ENCODE measurements at places on chromosomes 2 and 18. TPM values are rescaled to one million over a fixed set of nuclear protein-coding genes. Genes with fewer than 3 reads are reported as not detected.

DNA sequence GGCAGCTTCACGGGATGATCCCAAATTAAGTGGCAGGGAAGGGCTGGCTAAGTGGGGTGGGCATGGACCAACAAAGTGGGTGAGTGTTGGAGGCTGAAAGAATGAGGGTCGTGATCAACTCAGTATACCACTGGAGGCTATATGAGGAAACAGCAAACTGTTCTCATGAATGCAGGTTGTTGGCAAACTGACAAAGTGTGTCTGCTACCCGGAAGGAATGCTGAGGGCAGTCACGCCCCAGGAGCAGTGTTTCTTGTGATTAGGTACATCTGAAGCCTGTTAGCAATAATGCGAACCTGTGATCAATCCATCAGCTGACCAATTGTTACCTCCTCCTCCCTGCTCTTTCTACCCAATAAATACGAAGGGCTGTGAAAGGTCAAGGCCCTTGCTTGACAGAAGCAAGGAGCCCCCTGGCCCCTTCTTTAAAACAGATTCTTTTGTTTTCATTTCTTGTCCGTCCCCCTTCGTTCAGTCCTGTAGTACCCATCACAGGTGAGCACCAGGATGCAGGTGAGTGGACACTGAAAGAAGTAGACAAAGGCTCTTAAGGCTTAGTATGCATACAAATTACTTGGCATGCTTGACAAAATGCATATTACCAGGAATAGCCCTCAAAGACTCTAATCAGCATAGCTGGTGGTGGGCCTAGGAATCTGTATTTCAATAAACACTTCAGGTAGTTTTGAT is 67.9 kb downstream of the LOXHD1 start:
- no peak overlapping the region for H3K4me3 ChIP-seq
- H3K27me3 ChIP-seq: no peaks in the 10 kb centered on the region
- DNase-seq: no peak
- no peaks in the 10 kb centered on the region for H3K4me1 ChIP-seq
- no peaks in the 10 kb centered on the region for H3K36me3 ChIP-seq
- H3K27ac ChIP-seq: no peak overlapping the region

DNA sequence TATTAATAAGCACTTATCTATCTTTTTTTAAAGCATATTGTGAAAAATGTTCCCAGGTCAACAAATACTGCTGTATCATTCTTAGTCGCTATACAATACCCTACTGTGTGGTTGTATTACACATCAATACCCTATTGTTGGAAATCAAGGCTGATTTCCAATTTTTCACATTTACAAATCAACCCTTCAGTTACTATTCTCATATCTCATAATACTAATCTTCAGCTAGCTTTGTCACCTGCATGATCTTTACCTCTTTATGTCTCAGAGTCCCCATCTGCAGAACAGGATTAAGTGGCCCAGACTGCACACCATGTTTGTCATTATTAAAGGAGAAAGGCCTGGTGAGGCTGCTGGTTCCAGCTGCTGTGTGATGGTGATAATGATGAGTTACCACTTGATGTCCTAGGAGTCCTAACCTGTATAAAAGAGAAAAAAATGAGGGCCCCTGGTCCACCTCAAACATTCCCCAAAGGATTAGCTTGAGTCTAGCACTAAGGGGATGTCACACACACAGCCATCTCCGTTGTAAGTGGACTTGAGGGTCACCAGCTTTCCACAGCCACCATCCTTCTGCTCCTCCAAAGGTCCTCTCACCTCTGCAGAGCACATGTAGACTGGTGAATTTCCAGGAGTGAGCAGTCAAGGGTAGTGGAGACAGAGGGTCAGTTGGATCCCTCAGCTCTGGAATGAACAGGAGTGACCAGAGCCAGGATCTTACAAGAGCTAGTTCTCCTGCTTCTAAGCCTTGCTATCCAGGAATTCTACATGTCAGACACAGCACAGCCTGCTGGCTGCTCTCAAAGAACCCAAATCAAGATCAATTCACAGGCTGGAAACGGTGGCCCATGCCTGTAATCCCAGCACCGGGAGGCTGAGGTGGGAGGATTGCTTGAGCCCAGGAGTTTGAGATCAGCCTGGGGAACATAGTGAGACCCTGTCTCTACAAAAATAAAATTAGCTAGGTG is 36.0 kb upstream of the BIN1 start:
- no peak overlapping the region for H3K4me3 ChIP-seq
- H3K36me3 ChIP-seq: no peaks in the 10 kb centered on the region
- no peak overlapping the region for H3K27ac ChIP-seq
- H3K4me1 ChIP-seq: peaks cover 10% of the 10 kb centered on the region

DNA sequence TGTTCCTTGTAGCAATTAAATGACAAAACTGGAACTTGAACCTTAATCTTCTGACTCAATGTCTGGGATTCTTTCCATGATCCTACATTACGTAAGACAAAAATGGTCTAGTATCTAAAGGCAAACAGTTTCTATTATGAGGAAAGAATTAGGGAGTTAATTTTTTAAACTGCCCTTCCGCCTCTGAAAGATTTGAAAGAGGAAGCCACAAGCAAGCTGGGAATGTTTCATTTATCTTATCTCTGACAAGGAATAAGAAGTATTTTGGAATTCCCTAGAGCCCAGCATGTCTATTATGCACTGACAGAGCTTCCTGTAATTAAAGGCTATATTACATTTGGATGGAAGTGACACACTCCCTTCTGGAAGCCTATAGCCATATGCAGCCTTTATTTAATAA is 558.8 kb upstream of the CDH2 start:
- no peak for DNase-seq
- H3K4me1 ChIP-seq: no peaks in the 10 kb centered on the region
- H3K4me3 ChIP-seq: no peak overlapping the region
- no peak overlapping the region for H3K27ac ChIP-seq

GRCh38 chr2:115652652-115653051 is 1210.2 kb downstream of the DPP10 start:
- no peaks in the 10 kb centered on the region for H3K36me3 ChIP-seq
- no peak for DNase-seq
- no peaks in the 10 kb centered on the region for H3K27me3 ChIP-seq
- no peak overlapping the region for H3K4me3 ChIP-seq

The KLHL29 gene
- 12.9 TPM for total RNA-seq

- DNase-seq: no peak
- no peaks in the 10 kb centered on the region for H3K4me1 ChIP-seq
- no peak overlapping the region for H3K4me3 ChIP-seq
- no peak overlapping the region for H3K27ac ChIP-seq
These were observed 37.8 kb downstream of the RDH14 start for GRCh38 chr2:18522484-18523146.

- DNase-seq: no peak
- H3K27me3 ChIP-seq: no peaks in the 10 kb centered on the region
- peak overlapping the region; percentile 72 for H3K27ac ChIP-seq
- H3K36me3 ChIP-seq: no peaks in the 10 kb centered on the region
- H3K4me3 ChIP-seq: no peak overlapping the region
These were observed 264.9 kb upstream of the EPAS1 start for GRCh38 chr2:46032161-46032813.

DNA sequence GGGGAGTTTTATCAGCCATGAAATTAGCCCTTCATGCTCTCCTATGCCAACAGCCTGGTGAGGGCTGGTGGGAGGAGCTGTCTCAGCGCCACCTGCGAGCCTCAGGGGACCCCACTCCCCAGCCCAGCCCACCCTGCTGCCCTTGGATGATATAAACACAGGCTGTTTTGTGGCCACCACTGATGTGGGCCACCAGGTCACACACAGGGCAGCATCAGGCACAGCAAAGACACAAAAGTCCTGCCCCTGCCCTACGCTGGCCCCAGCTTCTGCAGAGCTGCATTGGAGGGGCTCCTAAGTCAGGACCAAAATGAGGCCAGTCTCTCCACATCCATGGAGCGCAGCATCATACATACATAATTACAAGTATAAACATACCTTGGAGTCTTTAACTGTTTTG is 110.6 kb upstream of the TEX51 start:
- DNase-seq: no peak
- H3K4me1 ChIP-seq: no peaks in the 10 kb centered on the region

DNA sequence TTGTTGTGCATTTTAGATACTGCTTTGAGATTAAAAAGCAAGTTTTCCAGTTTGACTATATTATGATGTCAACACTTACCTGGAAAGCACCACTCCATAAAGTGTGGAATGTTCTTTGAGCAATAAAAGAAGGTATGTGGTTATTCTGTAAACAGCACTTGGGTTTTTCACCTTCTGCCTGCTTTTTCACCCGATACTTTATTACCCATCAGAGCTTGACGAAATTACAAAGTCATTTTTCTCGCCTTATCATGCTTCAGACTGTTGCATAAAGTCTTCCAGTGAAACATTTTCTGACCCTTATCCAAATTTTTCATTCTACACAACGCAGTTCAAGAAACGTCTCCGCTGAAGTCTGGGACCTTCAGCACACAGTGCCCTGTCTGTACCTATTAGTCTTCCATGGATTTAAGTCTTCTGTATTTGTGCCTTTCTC is 25.2 kb downstream of the CAB39 start:
- peak overlapping the region; percentile 70 for H3K27ac ChIP-seq
- no peak for DNase-seq
- H3K4me3 ChIP-seq: no peak overlapping the region
- H3K27me3 ChIP-seq: no peaks in the 10 kb centered on the region
- peaks cover 70% of the 10 kb centered on the region for H3K4me1 ChIP-seq
- H3K36me3 ChIP-seq: peaks cover 4% of the 10 kb centered on the region

DNA sequence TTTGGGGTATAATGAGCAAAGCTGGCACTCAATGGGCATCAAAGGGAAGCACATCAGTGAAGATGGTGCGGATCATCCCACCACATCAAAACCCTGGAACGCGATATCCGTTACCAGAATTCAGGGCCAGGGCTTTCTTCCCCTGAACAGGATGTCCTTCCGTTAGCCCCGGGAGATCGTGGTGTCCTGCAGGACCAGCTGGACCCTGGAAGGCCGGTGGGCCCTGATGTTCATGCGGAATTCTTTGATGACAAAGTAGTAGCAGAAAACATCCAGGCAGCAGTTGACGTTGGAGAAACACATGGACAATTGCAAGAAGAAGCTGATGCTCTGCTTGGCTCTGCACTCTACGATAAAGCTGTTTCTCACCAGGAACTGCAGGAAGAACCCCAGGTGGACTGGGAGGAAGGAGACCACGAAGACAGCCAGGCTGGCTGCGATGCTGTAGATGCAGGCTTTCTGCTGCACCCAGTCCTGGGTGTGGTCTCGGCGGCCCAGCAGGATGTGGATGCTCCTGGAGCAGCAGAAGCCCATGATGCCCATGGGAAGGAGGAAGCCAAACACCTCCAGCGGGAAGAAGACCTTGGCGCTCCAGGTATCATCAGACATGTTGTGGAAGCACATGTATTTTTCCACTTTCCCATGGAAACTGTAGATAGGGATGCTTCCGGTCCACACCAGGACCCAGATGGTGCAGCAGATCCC is 15.0 kb downstream of the GPR55 start:
- H3K4me3 ChIP-seq: no peak overlapping the region
- no peak overlapping the region for H3K27ac ChIP-seq
- peak; percentile 28 for DNase-seq
- no peaks in the 10 kb centered on the region for H3K4me1 ChIP-seq
- no peaks in the 10 kb centered on the region for H3K36me3 ChIP-seq

The CCDC68 gene
- total RNA-seq: 20.2 TPM

The SERPINB10 gene
- total RNA-seq: not detected

All from lower lobe of right lung (tissue), 2 donors.